ENCODE measurements at places on chromosomes 13 and 19. TPM values are rescaled to one million over a fixed set of nuclear protein-coding genes. Genes with fewer than 3 reads are reported as not detected.
A peak's percentile ranks its signal among the peaks of the same experiment; 100 is the strongest.

The CADM4 gene
- total RNA-seq: 25.9 TPM

The IGFL2 gene
- not detected for total RNA-seq

The ZNF780A gene
- total RNA-seq: 11.2 TPM

The DPF1 gene
- total RNA-seq: 2.1 TPM

GRCh38 chr13:42035905-42036521, 12.4 kb upstream of the DGKH start:
- DNase-seq: no peak

- DNase-seq: no peak
Observed at GRCh38 chr13:112803422-112803821, 113.6 kb downstream of the ATP11A start.

DNA sequence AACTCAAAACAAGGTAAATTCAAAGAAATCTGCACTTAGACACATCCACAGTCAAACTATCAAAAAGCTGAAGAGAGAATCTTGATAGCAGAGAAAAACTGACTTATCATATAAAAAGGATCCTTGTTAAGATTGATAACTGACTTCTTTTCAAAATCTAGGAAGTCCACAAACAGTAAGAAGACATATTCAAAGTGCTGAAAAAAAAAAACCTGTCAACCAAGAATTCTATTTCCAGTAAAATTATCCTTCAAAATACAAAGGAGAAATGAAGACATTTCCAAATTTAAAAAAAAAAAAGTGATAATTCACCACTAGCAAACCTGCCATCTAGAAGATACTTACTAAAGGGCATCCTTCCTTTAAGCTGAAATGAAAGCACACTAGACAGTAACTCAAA, 15.0 kb downstream of the VWA8 start:
- no peak for DNase-seq

DNA sequence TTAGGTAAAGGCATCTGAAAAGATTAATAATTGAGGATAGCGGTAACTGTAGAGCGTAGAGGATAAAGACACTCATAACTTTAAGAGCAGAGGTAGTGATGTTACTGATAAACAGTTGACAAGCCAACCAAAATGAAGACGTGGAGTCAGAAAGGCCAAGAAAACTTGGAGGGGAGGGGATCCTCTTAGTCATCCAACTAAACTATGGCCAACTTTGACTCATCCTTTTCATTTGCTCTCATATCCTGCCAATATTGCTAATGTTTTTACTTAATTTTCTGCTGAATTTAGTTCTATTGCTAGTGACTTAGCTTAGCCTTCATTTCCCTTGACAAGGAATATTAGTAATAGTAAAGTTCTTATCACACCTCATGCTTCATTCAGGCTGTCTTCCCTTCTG, 13.4 kb downstream of the ITGBL1 start:
- no peak for DNase-seq

DNA sequence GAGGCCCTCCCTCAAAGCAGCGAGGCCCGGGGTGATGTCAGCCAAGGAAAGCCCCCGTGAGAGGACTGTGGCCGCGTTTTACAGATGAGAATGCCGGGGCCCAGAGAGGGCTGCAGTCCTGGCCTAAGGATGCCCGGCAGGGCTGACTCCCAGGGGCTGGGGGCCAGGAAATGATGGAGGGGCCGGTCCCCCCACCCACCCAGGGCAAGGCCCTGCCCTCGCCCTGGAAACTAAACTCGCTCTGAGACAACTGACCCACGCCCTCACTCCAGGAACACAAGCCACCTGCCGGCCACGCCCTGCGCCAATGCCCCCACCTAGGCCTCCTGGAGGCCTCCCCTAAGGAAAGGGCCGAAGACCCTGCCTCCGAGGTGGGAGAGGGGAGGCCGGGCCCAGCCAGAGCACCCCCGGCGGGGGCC, 7.2 kb downstream of the ZBTB7A start:
- no peak for DNase-seq

- DNase-seq: peak; percentile 23
Observed at GRCh38 chr13:59906413-59907049, 257.2 kb downstream of the DIAPH3 start.

Measured in kidney epithelial cell (primary cell).